Daoy (cell line): ENCODE measurements at places on chromosomes 3 and 15. TPM values are rescaled to one million over a fixed set of nuclear protein-coding genes. Genes with fewer than 3 reads are reported as not detected.

AGBL1 gene
- total RNA-seq = not detected in 2 replicates

- no peak for DNase-seq
Observed at GRCh38 chr15:69272891-69273290, 25.8 kb upstream of the PAQR5 start.

CISH gene
- 0.46 TPM in 1 of 2 replicates, not detected in the other for total RNA-seq

TGM5 gene
- total RNA-seq = 0.51 TPM in 1 of 2 replicates, not detected in the other

GRCh38 chr15:63381301-63382204 is at the start of gene CA12:
Gene CA12 (minus strand): TSS chr15:63381846. CDS start chr15:63381720, 126 bp downstream.
- DNase-seq = peak; percentile 50

HHATL gene
- not detected in 2 replicates for total RNA-seq

COL6A6 gene
- 0.21 and 0.63 TPM in 2 replicates for total RNA-seq

DNA sequence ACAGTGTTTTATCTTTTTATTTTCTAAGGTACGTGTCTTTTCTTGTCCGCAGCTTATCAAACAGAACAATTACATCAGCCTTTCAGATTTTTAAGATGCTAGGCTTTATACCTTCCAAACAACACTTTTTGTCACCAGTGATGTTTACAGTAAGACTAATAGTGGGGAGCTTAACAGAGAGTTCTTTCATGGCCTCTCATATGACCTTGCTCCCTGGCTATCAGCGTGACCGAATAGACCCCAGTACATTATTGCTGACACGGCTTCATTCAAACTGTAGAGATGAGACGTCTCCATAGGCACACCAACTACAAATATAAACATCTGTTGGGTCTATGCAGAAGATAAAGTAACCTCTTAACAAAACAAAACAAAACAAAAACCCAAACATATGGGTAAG is 477.6 kb upstream of the KCNMB2 start:
- no peak for DNase-seq

- no peak for DNase-seq
Observed at GRCh38 chr3:9909221-9910013, 6.8 kb downstream of the IL17RE start.

BFSP2 gene
- total RNA-seq = not detected in 2 replicates

GRCh38 chr3:126371096-126371705 is 14.0 kb upstream of the KLF15 start:
- no peak for DNase-seq

DNA sequence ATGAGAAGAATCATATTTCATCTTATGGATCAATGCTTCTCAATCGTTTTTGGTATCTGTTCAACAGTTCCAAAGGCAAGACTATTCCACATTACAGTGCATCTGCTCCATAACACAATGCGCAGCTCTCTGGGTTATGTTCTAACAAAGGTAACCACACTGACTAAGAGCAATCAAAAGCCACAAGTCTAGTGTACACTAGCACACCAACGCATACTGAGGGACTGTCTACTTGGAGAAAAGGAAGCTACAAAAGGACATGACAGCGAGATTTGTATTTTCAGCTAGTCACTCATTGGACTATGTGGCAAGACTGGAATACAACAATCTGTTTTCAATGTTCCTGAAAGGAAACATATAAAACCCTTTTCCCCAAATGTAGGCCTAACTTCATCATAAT is 35.8 kb downstream of the SETD2 start:
- no peak for DNase-seq

GRCh38 chr3:33006081-33006480 is 54.6 kb downstream of the CCR4 start:
- DNase-seq = no peak

DNA sequence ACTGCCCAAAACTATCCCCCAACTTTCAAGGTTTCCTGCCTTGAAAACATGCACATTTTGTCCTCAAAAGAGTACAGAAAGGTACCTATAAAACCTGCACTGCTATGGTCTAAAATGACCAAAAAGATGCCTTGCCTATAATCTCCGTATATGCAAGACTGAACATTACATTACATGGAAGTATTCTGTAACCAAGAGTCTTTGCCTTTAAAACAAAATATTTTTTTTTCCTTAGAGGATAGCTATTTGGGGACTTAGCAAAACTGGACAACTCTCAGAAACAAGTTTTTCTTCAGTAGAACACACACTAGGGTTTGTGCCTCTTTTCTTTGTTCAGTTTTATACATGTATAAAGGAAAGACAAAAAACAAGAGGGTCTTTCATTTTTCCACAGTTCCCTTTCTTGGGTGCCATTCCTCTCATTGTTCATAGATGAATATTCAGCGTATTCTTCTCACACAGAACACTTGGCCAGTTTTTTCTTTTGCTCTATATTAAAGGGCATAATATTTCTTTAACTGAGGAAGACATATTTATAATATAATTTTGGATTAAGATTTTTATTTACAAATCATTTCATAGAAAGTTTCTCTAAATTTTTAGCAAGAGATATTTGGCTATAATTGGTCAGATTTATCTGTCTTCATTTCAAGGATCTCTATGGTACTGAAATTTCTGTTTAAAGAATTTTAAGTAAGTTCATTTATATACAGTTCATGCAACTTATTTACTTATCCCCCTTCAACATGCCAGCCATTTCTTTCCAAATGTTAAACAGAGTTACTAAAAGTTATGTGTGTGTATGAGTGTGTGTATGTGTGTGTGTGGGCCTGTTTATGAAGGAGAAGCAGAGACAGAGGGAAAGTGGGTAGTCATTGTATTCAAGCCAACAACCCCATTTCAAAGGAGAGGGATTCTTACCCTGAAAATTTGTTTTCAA is 142.6 kb downstream of the ZBTB20 start:
- no peak for DNase-seq

DNA sequence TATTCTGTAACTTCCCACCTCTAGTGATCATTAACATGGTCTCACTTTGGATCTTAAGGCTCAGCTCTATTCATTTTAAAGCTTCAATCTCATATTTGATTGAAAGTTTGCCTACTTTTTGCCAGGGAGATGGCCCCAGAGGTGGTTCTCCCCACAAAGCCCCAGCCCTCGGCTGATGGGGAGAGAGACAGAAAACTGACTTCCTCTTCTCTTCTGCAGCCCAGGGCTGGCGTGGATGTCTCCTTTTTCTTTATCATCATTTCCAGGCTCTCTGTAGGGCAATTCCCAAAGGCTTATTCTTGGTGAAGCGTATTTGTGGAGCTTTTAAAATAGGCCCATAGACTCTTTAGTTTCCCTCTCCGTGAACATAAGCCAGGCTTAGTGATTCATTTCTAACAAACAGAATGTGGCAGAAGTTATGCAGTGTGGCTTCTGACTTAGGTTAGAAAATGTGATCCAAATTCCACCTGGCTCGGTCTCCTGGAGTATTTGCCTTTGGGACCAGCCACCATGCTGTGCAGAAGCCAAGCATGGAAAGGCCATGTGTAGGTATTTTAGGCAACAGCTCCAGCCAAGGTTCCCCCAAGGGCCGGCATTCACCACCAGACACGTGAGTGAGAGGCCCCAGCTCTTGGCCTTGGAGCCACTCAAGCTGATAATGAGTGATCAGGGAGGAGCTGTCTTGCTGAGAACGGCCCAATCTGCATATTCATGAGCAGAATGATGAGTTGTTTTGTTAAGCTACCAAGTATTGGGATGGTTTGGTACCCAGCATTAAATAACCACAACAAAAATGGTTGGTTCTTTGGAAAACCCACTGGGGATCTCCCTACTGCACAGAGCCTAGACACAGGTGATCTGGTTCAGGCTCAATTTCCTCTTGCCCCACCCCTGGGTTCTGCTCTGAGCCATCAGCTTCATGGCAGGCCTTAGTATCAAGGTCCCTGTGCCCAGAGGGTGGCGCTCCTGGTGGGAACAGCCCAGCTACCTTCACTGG is 353.2 kb upstream of the PROK2 start:
- DNase-seq = no peak

- DNase-seq = no peak
Observed at GRCh38 chr3:154979331-154979730, 100.8 kb upstream of the MME start.

ARL14 gene
- total RNA-seq = 1.7 and 4.5 TPM in 2 replicates

DNA sequence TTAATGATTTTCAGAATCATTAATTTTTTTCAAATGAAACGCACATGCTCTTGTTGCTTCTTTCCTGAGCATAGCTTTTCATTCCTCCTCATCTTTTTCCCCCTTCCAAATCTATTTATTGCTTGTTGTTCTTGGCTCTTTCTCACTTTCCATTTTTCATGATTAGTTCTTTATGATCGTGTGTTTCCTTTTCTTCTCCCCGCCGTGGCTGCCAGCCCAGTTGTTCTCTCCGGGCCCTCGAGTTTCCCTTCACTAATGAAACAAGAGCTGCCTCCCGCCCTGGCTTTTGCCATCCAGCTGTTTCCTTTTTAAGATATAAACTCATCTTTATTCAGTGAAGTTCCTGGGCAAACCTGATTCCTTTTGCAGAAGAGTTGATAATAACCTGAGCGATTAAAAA is 170.2 kb upstream of the NR2F2 start:
- DNase-seq = peak; percentile 20

PRRT3 gene
- total RNA-seq = 0.46 and 0.57 TPM in 2 replicates

DNA sequence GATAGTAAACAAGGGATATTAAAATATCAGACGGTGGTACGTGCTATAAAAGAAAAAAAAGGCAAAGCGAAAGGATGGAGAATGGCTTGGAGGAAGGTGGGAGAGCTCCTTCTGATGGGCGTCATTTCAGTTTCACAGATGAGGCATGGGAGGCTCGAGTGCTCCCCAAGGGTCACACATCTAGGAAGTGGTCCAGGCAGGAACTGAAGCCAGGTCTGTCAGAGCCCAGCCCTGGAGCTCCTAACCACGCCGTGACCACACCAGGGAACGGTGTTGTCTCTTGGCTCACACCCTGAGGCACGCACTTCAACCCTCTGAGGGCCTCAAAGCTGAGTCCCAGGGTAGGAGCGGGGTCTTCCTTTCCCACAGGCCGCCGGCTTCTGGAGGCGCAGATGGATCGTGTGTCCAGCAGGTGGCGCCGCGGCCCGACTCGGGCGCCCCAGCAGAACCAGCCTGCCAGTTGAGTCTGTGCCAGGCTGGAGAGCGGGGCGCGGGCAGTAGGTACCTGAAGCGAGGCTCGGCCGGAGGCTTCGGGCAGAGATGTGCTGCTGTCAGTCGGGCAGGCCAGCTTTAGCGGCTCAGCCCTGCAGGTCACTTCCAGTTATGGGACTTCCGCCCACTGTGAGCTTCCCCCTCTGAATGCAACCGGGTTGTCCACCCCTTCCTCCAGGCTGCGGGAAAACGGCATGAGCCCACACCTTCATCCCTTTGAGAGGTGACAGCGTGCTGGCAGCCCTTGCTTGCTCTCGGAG is 68.1 kb downstream of the SLC6A1 start:
- DNase-seq = peak; percentile 79

IL17RD gene
- total RNA-seq = 0.46 and 0.71 TPM in 2 replicates

DNA sequence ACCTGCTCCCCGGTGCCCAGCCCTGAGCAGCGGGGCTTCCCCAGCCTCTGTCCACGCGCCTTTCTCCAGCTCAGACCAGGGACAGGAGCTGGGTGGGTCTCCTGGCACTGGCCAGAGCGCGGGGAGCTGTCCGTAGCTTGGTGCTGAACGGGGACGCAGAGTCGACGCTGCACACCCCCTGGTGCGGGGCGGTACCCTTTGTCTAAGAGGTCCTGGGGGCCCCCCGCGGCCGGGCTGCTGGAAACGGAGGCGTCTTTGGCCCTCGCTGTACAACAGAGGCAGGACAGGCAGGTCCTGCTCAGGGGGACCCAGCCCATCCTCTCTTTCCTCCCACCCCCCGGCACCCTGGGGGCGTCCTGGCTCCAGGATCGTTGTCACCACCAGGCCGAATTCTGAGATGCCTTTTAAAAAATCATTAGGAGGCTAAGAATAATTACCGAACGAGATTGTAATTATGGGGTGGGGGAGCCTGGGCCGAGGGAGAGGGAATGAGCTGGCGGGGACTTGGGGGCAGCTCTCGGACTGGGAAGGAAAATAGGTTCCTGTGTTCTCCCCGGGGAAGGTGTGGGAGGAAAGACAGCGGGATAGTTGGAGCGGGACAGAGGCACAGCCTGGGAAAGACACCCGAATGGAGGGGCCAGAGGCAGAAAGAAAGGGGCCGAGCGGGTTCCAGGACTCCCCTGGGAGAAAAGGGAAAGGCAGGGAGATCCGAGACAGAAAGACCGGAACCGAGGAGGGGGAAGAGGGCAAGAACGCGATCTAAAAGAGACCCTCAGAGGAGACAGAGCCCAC is 4.1 kb upstream of the SKOR1 start:
- peak; percentile 63 for DNase-seq

DNA sequence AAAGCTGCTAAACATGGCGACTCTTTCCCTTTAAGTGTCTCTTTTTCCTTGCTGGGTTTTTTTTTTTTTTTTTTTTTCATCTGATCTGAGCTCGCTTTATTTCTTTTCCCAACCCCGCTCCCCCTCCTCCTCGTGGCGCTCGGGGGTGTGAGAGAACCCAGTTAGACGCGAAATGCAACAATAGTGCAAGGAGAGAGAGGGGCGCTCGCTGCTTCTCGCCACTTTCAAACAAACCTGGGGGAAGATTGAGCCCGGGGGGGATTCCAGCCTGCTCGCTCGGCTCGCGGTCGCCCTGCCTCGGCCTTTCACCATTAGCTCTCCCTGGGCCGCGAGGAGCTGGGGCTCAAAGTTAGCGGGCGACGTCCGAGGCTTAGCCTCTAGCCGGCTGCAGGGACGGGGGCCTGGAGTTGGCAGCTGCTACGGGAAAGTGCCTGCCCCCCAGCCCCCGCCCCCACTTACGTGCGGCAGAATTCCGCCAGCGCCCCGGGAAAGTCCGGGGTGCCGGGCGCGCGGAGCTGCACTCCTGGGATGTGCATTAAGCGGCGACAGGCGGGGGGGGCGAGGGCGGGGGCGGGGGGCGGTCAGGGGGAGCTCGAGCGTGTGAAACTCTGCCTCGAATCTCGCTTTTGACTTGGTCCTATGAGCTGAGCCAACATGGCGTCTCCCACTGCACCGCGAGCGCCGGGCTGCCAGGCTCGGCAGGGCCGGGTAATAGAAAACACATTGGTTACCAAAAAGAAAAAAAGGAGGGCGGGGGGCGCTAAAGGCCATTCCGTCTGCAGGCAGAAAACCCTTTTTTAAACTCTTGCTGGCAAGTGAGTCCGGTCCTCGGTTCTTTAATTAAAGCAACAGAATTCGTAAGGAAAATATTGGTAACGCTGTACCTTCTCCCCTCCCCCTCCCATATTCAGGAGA is 10.4 kb downstream of the NR2F2 start:
- no peak for DNase-seq

PLXNA1 gene
- total RNA-seq = 25.7 and 28.4 TPM in 2 replicates

DNA sequence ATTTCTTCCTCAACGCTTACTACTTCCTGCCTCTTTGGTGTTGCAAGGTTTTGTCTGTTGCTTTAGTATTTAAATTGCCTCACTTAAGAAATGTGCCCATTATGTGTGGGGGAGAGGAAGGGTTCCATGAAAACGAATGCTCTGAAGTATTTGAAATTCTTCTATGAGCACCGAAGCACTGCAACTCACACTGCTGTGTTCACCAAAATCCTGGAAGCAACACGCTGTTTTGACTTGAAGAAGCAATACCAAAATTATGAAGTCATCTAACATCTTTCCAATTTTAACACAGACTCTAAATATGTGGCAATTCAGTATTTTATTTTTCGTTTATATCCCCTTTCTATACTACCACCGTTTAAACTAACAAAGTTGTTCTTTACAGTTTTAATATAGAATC is 101.5 kb downstream of the RBMS3 start:
- no peak for DNase-seq

PARP15 gene
- total RNA-seq = under 0.01 TPM in 1 of 2 replicates, not detected in the other

GRCh38 chr3:45124352-45124751 is 21.8 kb downstream of the CDCP1 start:
- peak; percentile 85 for DNase-seq
